ENCODE measurements at places on chromosomes 3 and 15.

GRCh38 chr3:4426261-4426781 lies 40.7 kb downstream of the SUMF1 start:
- DNase-seq: no peak

- DNase-seq: no peak
Observed at GRCh38 chr3:155097009-155097349, 16.9 kb downstream of the MME start.

- no peak for DNase-seq
Observed at GRCh38 chr3:41693799-41694198, 268.1 kb downstream of the ULK4 start.

GRCh38 chr3:185087419-185087818 lies 65.4 kb downstream of the C3orf70 start:
- DNase-seq: no peak

- DNase-seq: peak; percentile 82
Observed at GRCh38 chr3:184261270-184261853, at the start of gene CAMK2N2. TSS of gene CAMK2N2 (minus strand) at chr3:184261553. CDS start at chr3:184261285, 268 bp downstream.

Data from NCI-H226 (cell line).